Epithelial cell of prostate (primary cell): ENCODE measurements at places on chromosomes 2 and 18.

GRCh38 chr2:181780047-181780651 lies 99.8 kb upstream of the NEUROD1 start:
- DNase-seq = no peak

- DNase-seq = no peak
Measured at GRCh38 chr2:181431674-181432073, 25.5 kb upstream of the ITGA4 start.

DNA sequence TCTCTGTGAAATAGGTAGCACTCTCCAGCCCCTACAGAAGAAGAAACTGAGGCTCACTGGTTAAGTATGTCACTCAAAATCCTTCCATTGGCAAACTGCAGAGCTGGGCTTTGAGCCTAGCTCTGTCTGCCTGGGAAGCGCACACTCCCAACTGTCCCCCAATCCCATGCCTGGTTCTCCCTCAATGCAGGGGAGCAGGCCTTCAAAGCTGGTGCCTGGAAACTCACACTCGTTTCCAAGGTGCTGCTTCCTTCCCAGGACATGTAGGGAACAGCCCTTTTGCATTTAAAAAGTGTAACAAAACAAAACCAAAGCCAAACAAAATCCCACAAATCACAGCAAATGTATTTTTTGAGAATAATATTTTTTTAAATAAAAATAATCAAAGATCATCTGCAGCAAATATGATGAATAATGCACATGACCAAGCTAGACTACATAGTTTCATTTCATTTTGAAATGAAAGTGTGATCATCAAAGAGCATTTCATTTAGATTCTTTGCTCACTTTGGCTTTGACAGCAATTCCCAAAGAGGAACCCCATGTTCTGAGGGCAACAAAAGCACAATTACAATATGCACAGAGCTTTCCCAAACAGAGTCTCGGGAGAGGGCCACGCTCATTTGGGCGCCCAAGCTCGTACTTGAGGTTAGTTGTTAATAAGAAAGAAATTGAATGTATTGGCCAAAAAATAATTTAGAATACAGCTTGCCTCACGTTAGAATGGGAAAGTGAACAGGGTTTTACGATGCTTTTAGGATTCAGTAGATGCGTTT lies 96.7 kb upstream of the ACKR3 start:
- no peak for DNase-seq

GRCh38 chr18:67363694-67364093 lies 152.8 kb downstream of the DSEL start:
- DNase-seq = no peak
